ENCODE measurements at places on chromosomes 7 and 10.

DNA sequence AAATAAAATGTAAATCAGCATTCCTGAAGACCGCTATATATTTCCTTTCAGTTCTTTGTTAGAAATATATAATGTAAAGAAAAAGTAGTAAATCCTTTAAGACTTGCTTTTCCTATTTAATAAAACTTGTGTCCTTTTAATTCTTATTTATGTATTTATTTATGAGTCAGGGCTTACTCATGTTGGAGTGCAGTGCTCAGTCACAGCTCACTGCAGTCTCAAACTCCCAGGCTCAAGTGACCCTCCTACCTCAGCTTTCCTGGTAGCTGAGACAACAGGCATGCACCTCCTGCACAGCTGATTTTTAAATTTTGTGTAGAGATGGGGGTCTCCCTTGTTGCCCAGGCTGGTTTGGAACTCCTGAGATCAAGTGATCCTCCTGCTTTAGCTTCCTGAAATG lies 724.5 kb downstream of the ANKRD7 start:
- no peak for DNase-seq

DNA sequence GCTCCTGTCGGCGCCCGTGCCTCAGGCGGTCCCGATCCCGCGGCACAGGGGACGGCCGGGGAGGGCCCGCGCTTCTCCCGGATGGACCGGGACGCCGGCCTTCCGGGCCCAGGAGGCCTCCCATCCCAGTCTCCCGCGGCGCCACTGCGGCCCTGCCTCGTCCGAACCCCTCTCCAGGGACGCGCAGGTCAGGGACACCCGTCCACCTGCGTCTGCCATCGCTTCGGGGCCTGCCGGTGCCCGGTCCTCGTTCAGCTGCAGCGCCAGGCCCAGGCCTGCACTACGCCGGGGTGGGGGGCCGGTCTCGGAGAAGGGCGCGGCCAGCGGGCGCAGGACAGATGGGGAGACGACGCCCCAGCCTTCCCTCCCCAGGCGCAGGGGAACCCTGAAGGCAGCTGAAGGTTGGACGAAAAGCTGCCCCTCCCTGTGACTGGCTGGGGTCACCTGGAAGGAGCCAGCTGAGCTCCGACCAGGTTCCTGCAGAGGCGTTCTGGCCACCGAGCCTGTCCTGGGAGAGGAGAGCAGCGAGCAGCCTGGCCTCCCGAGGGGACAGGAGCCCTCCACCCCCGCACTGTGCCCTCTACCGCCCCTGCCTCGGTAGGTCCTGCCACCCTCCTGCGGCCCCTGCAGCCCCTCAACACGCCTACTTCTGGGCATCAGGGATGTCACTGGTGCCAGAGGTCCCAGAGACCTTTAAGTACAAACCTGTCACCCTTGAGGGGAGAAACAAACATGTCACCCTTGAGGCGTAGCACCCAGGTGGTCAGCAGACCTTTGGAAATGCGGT lies 84.3 kb downstream of the LANCL2 start:
- DNase-seq, result no peak

- DNase-seq, result no peak
Measured at GRCh38 chr10:111724121-111724520, 459.4 kb downstream of the GPAM start.

- no peak for DNase-seq
Measured at GRCh38 chr10:108966411-108966810, 956.9 kb downstream of the XPNPEP1 start.

GRCh38 chr10:116913695-116914094 lies 64.4 kb downstream of the ENO4 start:
- DNase-seq, result no peak

DNA sequence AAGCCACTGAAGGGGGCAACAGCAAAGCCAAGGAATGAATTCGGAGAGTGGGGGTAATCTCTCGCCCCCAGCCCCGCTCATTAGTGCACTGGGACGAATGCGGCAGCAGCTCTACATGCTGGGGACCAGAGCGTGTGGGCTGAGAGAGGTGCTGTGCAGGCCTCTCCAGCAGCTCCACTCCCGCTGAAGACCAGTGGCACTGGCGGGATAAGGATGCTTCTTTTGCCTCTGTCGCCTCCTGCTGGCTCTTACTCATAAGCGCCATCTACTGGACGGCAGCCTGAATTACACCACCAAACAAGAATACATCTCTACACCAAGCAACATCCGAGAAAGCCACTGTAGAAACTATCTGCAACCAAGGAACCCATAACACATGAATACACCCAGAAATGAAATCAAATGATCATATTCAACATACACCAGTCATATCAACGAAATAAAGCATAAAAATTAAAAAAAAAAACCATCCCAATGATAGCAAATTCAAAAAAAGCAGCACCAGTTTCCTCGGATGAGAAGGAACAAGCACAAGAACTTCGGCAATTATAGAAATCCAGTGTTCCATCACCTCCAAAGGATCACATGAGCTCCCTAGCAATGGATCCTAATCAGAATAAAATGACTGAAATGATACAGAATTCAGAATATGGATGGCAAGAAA lies 79.0 kb upstream of the TMEM168 start:
- peak; percentile 24 for DNase-seq

GRCh38 chr10:104345941-104346340 lies 7.7 kb upstream of the ITPRIP start:
- DNase-seq, result no peak

- DNase-seq, result no peak
Measured at GRCh38 chr7:55148571-55148970, 129.8 kb downstream of the EGFR start.

- no peak for DNase-seq
Measured at GRCh38 chr10:905503-905902, 26.0 kb downstream of the LARP4B start.

DNA sequence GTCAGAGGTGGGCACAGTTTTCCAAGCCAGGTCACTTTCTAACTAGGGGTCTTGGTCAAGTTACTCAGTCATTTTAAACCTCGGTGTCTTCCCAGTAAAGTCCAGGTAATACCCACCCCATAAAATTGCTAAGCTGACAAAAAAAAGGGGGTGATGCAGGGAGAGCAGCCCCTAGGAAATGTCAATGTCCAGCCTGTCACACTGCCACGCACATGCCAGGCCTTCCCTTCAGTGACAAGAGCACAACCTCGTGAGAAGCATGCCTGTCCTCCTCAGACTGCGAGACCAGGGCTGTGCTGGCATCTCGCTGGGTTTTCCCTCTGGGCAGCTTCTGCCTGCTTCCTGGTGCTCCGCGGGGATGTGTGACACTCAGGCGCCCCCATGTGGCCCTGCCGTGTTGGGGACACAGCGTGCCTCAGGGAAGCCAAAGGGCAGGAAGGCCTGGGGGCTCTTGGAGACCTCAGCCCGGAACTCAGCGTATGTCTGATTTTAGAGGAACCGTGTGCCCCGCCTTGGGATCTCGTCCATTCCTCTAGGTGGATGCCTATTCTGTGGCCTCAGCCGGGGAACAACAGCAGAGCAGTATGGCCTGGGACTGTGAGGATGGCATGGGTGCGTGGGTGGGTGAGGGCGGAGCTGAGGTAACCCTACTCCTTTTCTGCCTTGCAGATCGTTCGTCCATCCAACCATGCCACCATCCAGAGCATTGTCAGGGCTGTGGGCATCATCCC lies 10.2 kb upstream of the GDF2 start:
- DNase-seq, result peak; percentile 67

DNA sequence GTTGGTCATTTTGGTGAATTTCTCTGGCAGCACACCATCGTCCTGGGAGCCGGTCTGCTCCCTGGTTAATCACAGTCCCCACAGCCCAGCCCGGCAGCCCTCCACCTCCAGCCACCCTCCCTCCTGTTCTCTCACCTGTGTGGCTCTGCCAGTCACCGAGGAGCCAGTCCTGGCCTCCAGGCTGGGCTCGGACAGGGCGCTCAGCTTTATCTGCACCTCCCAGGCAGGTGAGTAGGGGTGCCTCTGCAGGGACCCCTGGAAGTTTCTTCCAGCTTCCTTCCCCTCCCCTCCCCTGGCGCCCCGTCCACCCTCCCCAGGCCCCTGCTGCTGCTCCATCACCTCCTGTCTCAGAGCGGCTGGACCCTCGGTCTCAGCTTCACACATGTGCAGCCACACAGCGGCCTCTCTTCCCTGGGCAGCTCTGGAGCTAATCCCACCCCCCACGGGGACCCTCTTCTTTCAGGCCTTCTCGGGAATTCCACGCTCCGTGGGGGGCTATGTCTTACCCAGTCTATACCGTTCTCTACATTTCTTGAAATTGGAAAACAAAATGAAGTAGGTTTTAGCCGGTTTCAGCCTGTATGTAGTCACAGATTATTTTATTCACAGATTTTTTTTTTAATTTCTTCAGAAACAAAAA lies 213.9 kb upstream of the PPP2R2D start:
- DNase-seq, result no peak

DNA sequence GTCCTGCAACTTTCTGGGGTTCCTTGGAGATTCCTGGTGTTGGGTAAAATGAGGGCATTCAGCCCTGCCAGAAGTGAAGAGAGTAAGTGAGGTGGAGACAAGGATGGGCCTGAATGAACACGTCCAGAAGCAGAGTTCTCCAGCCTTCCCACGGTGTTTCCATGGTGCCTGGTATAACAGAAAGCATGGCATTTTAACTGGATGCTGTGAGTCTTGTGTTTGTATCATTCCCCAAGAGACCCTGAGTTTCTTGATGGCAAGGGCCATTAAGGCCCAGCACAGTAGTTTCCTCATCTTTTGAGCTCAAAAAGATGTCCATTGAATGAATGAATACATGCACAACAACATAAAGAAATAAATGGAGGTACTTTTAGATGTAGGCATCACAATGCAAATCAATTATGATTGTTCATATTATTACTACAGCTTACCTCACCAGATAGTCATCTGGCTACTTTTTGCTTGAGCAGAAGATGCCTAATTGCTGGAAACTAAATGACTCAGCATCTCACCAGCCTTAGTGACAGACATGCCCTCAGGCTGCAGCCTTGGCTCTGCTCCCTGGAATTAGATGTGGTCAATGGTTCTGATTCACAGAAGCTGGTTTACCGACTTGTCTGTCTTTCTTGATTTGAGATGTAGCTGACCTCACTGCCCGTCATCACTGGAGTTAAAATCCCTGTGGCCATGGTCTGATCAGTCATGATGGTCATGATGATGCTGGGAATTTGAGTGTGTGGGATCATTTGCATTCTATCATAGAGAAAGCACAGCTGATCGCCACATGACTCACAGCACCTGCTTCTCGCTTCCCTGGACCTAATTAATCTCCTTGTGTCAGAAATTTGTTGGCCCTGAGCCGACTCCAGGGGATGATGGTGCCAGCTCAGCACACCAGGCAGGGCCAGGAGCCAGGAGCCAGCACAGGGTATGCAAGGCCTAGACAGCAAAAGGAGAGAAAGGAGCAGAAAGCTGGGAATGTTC lies 83.9 kb downstream of the CXCL12 start:
- no peak for DNase-seq

- DNase-seq, result no peak
Measured at GRCh38 chr10:44293842-44294241, 91.1 kb downstream of the CXCL12 start.

DNA sequence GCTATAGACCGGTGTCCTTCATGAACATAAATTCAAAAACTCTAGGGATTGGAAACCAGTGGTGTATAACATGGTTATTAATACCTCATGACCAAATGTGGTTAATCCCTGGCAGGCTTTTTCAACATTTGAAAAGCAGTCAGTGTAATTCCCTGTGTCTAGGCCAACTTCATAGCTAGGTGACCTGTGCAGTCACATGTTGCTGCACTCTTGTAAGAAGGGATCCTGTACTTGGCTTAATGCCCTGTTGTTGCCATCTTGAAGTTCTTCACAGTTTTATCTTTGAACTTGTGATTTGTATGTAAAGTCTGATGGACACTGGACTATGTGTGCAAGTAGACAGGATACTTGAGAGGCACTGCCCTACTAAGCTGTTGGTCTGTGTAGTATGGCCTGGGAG lies 39.7 kb downstream of the ZNF33A start:
- DNase-seq, result no peak

GRCh38 chr7:88859288-88859687 lies 63.8 kb upstream of the TEX47 start:
- DNase-seq, result no peak

DNA sequence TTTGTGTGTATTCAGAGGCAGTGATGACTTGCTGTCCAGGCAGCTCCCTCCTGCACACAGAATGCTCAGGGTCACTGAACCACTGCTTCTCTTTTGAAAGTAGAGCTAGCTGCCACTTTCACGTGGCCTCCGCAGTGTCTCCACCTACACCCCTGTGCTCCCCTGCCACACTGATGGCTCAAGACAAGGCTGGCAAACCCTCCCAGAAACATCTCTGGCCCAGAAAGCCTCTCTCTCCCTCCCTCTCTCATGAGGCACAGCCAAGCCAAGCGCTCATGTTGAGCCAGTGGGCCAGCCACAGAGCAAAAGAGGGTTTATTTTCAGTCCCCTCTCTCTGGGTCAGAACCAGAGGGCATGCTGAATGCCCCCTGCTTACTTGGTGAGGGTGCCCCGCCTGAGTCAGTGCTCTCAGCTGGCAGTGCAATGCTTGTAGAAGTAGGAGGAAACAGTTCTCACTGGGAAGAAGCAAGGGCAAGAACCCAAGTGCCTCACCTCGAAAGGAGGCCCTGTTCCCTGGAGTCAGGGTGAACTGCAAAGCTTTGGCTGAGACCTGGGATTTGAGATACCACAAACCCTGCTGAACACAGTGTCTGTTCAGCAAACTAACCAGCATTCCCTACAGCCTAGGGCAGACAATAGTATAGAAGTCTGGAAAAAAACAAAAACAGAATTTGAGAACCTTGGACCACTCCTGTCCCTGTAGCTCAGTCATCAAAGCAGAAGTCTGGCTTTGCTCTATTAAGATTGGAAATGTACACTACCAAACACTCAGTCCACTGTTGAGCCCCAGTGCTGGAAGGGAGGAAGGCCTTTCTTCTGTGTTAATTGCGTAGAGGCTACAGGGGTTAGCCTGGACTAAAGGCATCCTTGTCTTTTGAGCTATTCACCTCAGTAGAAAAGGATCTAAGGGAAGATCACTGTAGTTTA lies 15.8 kb downstream of the SCD start:
- DNase-seq, result no peak

- DNase-seq, result peak; percentile 8
Measured at GRCh38 chr10:95440756-95441546, 120.2 kb downstream of the SORBS1 start.

GRCh38 chr10:46290101-46290886 lies 3.5 kb downstream of the ANTXRL start:
- DNase-seq, result no peak

DNA sequence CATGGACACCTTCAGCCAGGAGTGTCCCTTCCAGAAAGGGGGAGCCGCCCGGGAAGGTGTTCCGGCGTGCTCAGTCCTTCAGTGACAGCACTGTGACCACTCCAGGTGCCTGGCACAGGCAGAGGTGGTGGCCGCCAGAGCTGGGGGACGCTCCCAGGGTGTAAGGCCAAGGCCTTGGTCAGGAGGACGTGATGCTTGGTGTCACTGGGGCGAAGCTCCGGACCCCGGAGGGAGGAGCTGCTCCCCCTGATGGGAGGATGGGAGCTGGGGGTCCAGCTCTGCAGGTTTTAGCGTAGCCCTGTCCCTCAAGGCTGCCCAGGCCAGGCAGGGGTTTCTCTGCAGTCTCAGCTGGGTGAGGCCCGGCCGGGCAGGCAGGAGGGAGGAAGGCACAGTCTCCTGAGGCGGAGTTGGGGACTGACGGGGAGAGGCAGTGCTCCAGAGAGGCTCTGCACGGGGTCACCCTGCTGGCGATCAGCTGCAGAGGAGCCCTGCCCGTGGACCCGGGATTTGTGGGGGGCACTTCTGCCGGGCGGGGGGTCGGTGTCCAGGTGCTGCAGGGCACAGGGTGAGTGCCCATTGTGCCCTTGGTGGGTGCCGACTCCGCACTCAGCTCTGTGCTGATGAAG lies 56.5 kb upstream of the DNAJB6 start:
- no peak for DNase-seq

GRCh38 chr7:77665161-77665560 lies 31.1 kb upstream of the RSBN1L start:
- DNase-seq, result no peak

- DNase-seq, result no peak
Measured at GRCh38 chr7:23335136-23335535, 36.0 kb downstream of the MALSU1 start.

- no peak for DNase-seq
Measured at GRCh38 chr10:32033171-32033570, 23.1 kb downstream of the KIF5B start.
